Smooth muscle cell of the pulmonary artery (primary cell): ENCODE measurements at places on chromosomes 3 and 15. TPM values are rescaled to one million over a fixed set of nuclear protein-coding genes. Genes with fewer than 3 reads are reported as not detected.

Gene CSTA
- 1.2 TPM in 1 of 2 replicates, not detected in the other for total RNA-seq

Gene SLC9A9
- 2.4 and 6.6 TPM in 2 replicates for total RNA-seq

Gene MINDY4B
- total RNA-seq: not detected in 2 replicates

Gene MTMR10
- total RNA-seq: 12.4 and 18.8 TPM in 2 replicates

Gene DAZL
- not detected in 2 replicates for total RNA-seq

Gene TMC3
- 0.13 and 0.20 TPM in 2 replicates for total RNA-seq

Gene ECE2
- 0.17 TPM in 1 of 2 replicates, not detected in the other for total RNA-seq

Gene MIX23
- total RNA-seq: 19.5 and 27.2 TPM in 2 replicates

Gene ABHD14A
- 14.7 and 18.2 TPM in 2 replicates for total RNA-seq

Gene ULK4
- total RNA-seq: 8.9 and 11.3 TPM in 2 replicates
